ENCODE measurements at places on chromosomes 2 and 18.

GRCh38 chr2:216029416-216030129, 16.2 kb upstream of the MREG start:
- no peak for DNase-seq

DNA sequence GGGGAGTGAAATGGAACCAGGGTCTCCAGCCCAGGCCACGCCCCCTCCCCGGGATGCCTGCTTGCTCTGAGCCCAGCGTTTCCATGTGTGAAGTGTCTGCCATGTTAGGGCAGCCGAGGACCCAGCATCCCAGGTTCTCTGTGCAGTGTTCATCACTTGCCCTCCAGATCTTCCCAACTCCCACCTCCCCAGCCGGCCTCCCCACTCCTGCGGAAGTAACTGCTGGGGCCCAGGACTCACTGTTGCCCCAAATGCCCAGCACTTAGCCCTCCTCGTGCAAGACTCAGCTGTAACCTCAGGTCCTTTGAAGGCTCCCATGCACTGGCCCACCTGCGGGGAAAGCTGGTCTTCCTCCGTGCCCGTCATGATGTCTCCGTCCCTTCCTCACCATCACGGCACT, 9.7 kb upstream of the PXDN start:
- no peak for DNase-seq

DNA sequence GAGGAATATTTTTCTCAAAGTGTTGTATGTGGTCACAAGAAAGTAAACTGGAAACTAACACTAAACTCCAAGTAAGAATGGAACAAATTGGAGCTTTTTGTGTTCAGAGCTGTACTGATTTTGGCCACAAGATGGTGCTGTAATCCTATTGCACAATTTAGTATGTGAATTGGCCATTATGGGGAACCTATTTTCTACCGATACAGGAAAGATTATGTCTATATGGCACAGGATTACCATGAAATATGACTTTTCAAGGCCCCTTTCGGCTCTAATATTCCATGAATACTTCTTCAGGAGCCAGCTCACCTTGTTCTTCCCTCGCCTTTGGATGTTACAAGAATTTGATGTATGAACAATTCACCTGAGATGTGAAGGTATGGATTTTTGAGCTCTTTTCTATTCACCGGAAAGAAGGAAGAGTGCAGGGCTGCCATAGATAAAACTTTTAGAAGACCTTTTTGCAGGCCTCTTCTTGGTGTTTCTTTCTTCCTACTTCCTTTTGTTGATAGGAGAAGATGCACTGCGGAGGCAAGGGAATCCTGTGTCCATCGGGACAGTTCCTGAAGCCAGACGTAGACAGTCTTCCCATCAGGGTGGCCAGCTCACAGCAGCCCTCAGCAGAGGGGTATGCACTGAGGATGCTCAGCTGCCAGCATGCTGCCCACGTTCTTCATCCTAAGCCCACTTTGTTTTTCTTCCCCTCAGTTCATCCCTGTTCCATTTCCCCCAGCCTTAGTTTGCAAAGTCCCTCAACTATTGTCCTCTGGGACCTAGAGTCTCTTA, 13.3 kb downstream of the MRPL44 start:
- no peak for DNase-seq

GRCh38 chr2:135256531-135257260, 204.6 kb downstream of the RAB3GAP1 start:
- DNase-seq, result no peak

DNA sequence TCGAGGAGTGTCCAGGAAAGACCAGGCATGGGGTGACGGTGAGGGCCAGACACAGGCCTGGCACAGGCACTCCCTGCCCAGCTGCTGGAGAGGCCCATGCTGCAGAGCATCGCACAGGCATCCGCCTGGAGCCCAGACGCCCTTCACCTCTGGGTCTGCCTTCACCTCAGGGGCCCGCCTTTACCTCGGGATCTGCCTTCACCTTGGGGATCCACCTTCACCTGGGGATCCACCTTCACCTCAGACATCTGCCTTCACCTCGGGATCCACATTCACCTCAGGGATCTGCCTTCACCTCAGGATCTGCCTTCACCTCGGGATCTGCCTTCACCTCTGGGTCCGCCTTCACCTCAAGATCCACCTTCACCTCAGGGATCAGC, 7.7 kb downstream of the KIF1A start:
- no peak for DNase-seq

DNA sequence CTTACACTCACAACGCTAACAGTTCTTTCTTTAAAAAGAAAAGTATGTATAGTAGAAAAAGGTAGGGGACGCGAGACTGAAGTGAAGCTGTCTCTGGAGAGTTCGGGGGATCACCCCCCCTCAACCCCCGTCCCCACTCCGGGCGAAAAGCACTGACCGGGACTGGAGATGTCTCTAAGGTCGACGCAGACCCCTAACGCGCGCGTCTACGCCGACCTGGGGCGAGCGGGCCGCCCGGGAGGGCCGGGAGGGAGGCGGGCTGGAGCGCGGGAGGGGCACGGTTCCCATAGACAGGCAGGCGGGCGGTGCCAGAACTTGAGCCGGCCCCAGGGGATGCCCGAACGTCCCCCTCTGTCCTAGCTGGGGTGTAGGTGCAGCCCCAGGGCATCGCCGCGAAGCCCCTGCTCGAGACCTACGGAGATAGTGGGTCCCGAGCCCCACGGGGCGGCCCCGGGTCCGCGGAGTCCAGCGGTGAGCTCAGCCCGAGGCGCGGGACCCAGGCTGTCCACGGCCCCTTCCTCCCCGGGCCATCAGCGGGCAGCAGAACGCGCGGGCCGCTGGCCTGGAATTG, 82.2 kb downstream of the CHRNA1 start:
- peak; percentile 35 for DNase-seq

GRCh38 chr2:160142472-160142871, 57.6 kb downstream of the ITGB6 start:
- no peak for DNase-seq

- no peak for DNase-seq
Measured at GRCh38 chr2:76639171-76639680, 883.0 kb downstream of the LRRTM4 start.

DNA sequence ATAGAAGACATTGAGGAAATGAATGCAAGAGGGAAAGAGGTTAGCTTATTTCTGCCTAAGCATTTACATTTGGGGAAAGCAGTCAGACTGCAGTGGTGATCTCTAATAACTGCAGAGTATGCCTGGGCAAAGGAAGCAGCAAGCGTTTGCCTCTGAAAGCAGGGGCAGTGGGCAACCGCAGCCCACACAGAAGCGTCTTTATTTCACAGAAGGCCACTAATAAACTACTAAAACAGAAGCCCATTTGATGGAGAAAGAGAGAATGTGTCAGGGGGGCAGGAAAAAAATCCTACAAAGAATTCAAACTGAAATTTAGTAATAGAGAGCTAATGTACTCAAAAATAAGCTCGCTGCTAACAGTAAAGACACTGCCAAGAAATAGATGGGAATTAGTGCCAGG, 53.1 kb downstream of the LRRTM4 start:
- DNase-seq, result no peak

DNA sequence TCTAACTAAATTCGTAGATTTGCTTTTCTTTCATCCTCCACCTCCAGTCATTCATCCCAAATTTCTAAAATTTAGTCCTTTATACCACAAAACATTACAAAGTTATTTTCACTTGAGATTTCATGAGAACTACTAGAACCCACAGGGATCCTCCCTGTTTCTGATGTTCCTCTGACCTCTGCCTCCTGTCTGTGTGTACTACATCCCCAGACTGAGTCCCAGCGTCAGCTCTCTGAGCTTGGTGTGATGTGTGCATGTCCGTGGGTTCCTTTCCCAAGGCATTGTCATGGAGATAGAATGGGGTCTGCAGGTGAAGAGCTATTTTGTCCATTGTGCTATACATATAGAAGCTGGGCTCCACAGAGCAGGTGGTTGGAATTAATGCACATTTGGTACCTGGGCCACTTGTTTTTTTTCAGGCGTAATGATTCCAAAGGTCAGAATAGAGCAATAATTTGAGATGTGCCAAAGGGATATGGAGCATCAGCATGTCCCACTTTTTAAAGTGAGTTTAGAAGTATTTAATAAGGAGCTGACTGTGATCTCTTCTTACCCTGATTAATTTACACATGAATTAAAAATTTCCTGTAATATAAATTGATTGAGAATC, 151.2 kb upstream of the BOD1L2 start:
- DNase-seq, result no peak

DNA sequence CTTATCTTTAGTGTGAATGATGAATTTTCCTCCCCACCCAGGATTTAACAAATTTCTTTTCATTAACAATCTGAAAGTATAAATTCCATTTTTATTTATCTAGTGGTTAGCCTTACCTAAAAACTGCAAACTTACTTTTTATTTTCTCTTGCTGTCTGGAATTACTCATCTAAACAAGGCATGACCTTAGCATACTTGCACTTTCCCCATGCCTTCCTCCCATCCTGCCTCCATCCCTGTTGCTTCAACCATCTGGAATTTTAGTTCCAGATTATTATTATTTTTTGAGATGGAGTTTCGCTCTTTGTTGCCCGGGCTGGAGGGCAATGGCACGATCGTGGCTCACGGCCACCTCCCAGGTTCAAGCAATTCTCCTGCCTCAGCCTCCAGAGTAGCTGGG, 35.6 kb downstream of the GDF7 start:
- no peak for DNase-seq

DNA sequence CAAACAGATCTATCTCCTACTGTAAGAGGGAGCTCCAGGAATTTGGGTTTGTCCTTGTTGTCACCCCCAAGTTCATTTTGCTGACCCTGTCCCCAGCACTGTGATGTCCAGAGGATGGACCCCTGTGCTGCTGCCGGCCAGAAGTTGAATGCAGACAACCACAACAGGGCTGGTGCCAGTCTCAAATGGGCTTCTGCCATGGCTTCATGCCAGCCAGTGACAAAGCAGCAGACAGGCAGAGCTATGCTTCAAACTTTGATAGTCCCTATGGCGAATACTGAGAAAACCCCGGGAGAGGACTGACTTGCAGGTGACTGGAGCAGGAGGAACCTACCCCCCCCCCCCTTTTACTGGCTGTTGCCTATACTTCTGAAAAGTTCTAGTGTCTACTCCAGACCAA, 3.2 kb downstream of the SMAD7 start:
- DNase-seq, result no peak

DNA sequence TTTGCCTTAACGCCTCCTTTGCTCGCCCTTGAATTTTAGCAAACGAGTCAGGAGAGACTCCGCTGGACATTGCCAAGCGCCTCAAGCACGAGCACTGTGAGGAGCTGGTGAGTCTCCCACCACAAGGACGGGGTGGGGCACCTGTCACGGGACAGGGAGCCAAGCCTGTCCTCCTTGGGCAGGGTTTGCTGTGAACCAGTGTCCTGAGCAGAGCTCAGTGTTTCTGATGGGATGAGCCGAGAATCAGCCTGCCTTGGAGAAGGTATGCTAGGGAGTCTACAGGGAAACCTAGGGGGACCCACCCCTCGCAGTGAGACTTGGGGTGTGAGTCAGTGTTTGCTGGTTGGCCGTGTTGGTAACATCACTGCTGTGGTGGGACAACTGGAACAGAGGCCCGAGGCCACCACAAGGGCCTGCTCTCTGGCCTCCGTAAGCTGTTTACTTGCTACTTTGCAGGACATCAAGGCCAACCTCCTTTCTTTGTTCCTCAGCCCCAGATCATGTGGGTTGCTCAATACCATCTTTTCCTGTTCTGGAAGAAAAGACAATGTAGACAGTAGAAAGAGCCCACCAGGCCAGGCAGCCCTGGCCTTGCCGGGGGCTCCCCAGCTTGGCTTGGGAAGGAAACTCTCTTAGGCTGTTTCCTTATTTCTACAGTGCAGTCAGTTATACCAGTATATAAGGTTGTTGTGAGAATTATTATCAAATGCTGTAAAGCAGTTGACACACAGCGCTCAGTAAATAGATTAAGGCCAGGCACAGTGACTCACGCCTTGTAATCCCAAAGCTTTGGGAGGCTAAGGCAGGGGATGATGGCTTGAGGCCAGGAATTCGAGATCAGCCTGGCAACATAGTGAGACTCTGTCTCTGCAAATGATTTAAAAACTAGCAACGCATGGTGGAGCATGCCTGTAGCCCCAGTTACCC, 42.4 kb downstream of the ITGB1BP1 start:
- no peak for DNase-seq

DNA sequence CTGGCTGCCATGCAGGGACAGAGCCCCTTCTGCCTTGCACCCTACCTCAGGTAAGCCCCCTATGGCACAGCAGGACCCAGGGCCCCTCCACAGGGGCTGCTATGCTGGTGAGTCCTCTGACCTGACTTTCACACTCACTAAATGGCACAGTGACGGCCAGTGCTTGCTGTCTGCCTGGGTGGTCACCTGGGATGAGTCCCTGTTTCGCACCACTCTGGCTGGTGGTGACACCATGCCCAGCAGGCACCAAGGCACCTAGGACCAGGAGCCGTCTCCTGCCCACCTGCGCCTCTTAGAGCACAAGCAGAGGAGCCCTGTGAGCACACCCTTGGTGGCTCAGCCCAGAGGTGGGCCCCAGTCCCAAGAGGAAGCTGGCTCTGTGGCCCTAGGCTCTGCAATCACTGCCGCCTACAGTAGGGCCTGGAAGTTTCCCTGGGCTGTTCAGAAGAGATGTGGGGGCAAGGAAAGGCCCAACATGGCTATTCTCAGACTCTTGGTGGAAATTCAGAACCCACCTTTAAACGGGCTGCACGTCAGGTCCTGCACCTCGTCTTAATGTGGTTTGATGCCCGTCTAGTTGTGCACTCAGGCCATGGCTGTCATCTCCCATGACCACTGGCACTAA, 96.0 kb downstream of the PLB1 start:
- no peak for DNase-seq

DNA sequence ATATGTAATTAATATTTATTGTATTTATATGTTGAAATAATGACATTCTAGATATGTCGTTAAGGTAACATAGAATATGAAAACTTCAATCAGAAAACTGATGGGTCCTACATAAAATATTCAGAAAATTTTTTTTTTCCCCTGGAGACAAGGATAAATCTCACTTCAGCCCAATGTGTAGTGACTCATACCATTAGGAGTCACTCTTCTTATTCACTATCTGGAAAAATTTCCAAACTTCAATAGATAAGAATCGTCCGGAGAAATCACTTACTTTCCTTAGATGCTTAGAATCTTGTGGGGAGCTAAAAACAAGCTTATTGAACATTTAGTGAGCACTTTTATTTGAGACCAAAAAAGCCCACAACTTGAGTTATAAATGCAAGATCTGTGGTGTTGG, 4.6 kb downstream of the SERPINB13 start:
- no peak for DNase-seq

- DNase-seq, result no peak
Measured at GRCh38 chr18:582465-582864, 2.3 kb downstream of the CETN1 start.

GRCh38 chr2:124320051-124320688, 295.1 kb downstream of the CNTNAP5 start:
- DNase-seq, result no peak

DNA sequence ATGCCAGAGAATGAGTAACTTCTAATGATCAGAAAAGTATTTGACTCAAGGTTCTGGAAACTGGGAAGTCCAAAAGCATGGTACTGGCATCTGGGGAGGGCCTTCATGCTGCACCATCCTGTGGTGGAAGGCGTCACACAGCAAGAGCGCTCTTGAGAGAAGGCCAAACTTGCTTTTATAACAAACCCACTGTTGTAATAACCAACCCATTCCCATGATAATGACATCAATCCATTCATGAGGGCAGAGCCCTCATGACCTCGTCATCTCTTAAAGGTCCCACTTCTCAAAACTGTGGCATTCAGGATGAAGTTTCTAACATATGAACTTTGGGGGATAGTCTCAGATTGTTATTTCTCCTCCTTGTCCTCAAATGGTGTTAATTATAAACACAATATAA, 67.8 kb downstream of the COA5 start:
- no peak for DNase-seq

GRCh38 chr2:41483226-41483625, 564.6 kb upstream of the PKDCC start:
- DNase-seq, result no peak

All from stimulated activated CD8-positive, alpha-beta memory T cell treated with anti-CD3 and anti-CD28 coated beads, Interleukin-7, amount 100 ng/mL, for 4 hours (primary cell).